ENCODE measurements at places on chromosomes 3 and 15.

DNA sequence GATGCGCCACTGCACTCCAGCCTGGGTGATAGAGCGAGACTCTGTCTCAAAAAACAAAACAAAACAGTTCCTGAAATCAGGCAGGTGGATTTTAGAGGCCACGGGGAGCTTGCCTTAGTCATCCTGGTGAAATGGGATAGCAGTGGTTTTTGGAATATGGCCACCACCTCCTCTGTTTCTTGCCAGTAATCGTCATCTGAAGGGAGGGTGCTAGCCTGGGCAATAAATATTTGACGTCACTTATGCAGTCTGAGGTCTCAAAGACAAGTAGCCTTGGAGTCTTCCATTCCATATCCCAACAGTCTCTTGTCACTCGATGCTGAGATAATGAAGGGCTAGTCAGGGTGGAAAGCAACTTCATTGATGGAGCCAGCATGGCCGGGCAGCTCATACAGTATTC, 55.2 kb downstream of the KCNAB1 start:
- DNase-seq = no peak

DNA sequence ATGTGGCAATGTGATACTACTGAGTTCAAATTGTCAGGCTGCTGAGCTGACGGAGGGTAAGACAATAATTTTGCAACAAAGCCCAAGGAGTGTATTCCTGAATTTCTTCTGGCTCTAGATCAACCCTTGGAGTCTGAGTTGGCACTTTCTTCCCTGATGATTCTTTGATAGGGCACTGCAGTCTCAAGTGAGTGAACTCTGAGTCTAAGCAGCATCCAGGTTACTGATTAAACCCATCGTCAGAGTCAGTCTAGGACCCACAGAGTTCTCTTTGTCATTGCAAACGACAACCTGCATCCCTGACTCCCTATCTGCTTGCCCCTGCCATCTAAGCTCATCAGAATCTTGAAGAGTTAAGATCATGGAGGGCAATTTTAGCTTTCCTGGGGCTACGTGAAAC, 58.6 kb downstream of the MME start:
- no peak for DNase-seq

GRCh38 chr15:67400890-67401289, 120.0 kb upstream of the C15orf61 start:
- no peak for DNase-seq

DNA sequence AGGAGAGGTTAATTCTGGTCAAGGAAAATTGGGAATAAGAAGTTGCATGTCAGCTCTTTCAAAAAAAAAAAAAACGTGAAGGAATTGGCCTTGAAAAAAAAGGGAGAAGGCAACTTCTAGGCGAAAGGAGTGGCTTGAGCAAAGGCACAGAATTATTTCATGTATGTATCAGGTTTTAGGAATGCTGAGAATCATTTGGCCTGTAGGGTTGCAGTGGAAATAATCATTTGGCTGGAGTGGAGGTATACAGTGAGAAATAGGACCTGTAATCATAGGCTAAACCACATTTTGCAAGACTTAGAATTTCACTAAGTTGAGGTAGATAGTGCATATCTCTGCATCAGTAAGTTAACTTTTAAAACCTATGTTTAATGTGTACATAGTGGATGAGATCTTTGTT, 54.9 kb downstream of the EPHA6 start:
- no peak for DNase-seq

- DNase-seq = no peak
Observed at GRCh38 chr15:96170979-96171739, 159.3 kb upstream of the NR2F2 start.

- no peak for DNase-seq
Observed at GRCh38 chr15:40506964-40507571, 36.3 kb downstream of the CHST14 start.

DNA sequence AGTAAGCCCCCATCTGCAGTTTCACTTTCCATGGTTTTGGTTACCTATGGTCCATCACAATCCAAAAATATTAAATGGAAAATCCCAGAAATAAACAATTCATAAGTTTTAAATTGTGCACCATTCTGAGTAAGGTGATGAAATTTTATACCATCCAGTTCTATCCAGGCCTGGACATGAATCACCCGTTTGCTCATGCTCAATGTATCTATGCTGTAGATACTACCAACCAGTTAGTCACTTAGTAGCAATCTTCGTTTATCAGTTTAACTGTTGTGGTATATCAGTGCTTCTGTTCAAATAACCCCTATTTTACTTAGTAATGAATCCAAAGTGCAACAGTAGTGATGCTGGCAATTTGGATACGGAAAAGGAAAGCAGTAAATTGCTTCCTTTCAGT, 381.9 kb upstream of the AGTR1 start:
- DNase-seq = no peak

DNA sequence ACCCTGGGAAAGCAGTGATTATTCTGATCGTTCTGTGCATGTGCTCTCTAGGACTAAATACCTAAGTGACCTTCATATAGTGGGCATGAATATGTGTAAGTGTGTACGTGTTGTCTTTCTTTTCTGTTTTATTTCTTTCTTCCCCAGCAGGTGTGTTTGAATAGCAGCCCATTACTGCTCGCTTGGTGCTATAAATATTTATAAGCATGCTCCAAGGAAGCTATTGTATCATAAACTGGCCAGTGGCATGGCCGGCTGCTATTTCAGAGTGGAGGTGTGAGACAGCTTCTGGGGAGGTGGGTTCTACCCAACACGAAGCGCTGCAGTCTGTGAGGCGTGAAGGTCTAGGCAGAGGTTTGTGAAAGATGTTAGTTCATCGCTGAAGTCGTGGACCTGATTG, 641.8 kb downstream of the NTRK3 start:
- no peak for DNase-seq

DNA sequence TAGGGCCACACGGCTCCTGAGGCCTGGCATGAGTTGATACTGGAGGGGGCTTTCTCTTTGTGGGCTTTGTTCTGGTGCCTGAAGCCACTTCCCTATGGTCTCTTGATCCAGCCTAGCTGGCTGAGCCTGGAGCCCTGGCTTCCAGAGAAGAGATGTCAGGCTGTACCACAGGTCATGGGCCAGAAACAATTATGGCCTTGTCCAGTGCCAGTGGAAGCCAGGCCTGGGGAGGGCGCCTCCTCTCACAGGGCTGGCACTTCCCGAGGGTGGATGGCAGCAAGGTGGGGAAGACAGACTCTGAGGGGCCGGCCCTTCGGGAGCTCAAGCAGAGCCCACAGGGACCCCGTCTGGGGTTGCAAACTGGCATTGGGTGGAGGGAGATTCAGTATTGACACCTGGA, 34.9 kb upstream of the ACAD9 start:
- DNase-seq = no peak
